ENCODE measurements at places on chromosomes 4 and X. TPM values are rescaled to one million over a fixed set of nuclear protein-coding genes. Genes with fewer than 3 reads are reported as not detected.

TRPC5OS gene
- polyA plus RNA-seq = 0.13 TPM

USO1 gene
- polyA plus RNA-seq = 93.8 TPM

DNA sequence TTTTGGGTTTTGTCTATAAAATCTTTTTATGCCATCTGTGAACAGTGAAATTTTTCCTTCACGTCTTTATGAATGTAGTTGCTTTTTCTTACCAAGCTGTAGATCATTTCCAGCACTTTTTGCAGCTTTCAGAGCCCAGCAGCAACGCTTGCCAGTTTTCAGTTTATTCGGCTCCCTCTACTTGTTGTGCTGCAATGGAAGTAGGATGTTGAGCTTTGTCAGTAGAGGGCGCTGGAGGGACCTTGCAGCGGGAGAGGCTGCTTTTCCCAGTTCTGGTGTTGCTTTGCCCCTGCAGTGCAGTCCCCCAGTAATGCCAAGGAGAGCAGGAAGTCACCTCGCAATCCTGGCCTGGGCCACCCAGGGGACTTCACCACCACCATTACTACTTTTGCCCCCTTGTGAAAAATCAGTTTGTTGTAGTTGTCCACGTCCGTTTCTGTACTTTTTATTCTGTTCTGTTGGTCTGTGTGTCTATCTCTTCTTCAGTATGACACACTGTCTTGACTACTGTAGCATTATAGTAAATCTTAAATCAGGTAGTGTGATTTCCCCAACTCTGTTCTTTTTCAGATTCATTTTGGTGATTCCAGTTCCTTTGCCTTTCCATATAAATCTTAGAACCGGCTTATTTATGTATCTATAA, 21.8 kb downstream of the CMC4 start:
- DNase-seq = no peak

- DNase-seq = no peak
Measured at GRCh38 chrX:150696866-150697265, 3.7 kb downstream of the MTMR1 start.

DNA sequence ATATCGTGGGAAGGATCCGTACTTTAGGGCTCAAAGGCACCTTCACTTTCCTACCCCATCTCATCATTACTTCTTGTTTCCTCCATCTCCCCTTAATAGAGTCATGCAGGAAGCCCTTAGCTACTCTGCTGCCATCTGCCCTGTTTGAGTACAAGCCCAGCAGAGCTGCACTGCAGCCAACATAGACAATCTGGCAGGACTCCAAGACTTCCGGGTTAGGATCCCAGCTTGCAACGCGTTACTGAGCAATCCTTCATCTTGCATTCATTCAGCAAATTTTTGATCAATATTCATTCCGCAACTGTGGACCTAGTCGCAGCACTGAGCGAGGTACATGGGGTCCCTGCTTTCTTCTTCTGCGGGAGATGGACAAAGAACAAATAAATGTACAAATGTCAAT, 344.9 kb downstream of the BCOR start:
- DNase-seq = no peak

DNA sequence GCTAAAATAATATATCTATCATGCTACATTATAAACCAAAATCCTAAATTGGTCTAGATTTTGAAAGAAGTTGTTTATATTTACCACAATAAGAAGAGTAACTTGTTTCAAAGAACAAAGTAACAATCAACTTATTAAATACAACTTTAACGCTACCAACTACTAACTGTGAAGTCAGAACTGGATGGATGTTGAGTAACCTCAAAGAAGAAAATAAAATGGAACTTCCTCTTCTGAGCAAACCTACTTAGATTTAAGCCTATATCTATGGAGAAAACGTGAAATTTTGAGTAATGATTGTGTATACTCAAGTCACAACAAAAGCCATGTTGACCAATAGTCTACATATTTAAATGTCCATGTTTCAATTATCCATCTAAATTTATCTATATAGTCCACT, 25.7 kb downstream of the SH3RF1 start:
- no peak for DNase-seq

DNA sequence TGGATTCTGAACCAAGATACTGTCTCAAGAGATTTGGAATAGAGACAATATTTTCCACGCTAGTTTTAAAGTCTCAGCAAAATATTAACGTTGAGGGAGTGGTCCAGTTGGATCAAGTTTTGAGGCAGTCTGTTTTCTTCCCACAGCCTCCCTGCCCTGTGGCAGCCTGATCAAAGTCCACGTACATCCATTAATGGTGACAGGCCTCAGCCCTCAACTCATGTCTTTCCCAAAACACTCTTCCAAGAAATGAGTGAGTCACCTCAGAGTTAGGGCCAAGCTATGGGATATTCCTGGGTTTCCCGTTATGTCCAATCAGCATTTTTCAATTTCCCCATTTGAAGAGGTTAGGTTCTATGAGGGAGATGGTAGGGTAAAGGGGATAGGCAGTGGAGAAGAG, 28.5 kb downstream of the EGFL6 start:
- DNase-seq = no peak

GRCh38 chr4:175646802-175647201, 165.3 kb downstream of the GPM6A start:
- no peak for DNase-seq

Measured in left renal pelvis (tissue), 4 donors.